ENCODE measurements at places on chromosomes 5 and 9.

GRCh38 chr9:126916909-126917308, 2.3 kb downstream of the RALGPS1 start:
- no peak for DNase-seq

- DNase-seq, result no peak
Observed at GRCh38 chr5:172466062-172466461, 11.7 kb upstream of the SH3PXD2B start.

DNA sequence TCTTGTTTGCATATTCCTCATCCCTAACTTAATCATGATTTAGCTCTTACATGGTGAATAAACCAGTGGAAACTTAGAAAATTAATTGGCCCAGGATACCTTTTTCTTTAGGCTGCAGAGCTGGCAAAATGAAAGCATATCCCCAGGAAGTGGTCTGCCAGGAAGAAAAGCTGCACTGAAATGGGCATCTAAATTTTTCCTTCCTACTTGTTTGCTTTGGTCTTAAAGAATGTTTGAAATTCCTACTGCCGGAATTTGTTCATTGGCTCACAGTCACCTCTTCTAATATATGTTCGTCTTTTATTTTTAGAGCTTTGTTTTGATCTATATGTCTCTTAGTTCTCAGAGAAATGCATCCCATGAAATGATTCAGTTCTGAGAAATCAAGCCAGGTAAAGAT, 113.2 kb upstream of the ELL2 start:
- no peak for DNase-seq

GRCh38 chr5:1510151-1510561, 13.6 kb downstream of the LPCAT1 start:
- DNase-seq, result no peak

- DNase-seq, result peak; percentile 45
Observed at GRCh38 chr5:65790371-65791163, 68.6 kb downstream of the NLN start.

GRCh38 chr5:108436696-108437095, 54.8 kb upstream of the FBXL17 start:
- DNase-seq, result no peak

- no peak for DNase-seq
Observed at GRCh38 chr5:130278136-130278535, 373.9 kb downstream of the CHSY3 start.

GRCh38 chr9:126874546-126875314, 14.3 kb downstream of the ZBTB34 start:
- DNase-seq, result no peak

GRCh38 chr9:23172206-23172605, 653.8 kb downstream of the ELAVL2 start:
- DNase-seq, result no peak

- DNase-seq, result no peak
Observed at GRCh38 chr9:137509198-137509597, 41.0 kb downstream of the PNPLA7 start.

- DNase-seq, result no peak
Observed at GRCh38 chr9:105713260-105714019, 19.1 kb downstream of the TMEM38B start.

DNA sequence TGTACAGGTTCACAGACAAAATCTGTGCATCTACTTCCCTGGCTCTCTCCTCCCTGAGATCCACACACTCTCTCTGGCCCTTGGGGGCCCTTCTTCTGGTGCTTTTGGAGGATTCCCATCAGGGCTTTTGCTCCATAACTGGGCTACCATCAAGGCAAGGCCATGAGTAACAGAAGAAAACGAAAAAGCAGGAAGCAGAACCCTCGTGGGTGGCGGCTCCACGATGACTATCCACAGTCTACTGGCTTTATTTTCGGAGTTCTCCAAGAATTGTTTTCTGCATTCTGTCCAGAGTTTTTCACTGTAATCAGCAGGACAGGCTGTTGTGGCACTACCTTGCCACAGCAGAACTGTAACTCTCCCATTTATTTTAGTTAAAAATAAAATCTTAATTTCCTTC, 19.9 kb downstream of the PNPLA7 start:
- DNase-seq, result no peak

GRCh38 chr9:86434039-86434726, 80.0 kb upstream of the TUT7 start:
- DNase-seq, result no peak

GRCh38 chr5:54013556-54014194, 296.7 kb downstream of the ARL15 start:
- DNase-seq, result peak; percentile 39

DNA sequence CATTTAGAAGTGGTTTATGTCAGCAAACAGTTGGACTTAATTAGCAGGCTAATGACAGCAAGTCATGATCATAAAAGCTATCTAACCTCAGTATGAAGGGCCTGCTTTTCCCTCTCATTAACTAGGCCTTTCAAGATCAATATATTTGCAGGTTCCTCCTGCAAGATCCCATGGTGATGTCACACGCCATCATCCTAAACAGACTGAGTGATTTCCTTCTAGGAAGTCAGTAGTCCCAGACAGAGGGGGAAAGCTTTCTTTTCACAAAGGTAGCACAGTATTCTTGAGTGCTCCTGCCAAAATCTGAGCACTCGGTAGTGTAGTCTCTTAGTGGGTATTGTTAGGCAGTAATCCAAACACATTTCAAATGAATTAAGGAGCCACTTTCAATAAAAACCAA, 52.5 kb downstream of the UIMC1 start:
- no peak for DNase-seq

GRCh38 chr5:126872561-126873354, 95.8 kb downstream of the LMNB1 start:
- DNase-seq, result no peak
